ENCODE measurements at places on chromosomes 12 and 14.

DNA sequence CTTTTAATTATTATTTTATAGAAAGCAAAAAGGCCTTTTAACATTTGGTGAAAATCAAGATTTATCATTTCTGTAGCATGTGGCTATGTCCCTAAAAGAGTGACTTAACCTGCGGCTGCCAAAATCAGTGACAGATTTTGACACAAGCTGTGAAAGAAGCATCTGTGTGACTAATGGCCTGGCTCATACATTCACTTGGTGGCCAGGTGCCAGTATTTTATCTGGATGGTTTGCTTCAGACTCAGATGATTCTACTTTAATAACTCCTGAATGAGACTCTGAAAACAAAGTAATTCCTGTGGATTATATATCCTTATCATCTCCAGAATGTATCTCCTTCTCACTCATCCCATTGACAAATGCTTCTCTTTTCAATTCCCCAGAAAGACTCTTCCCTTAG is 103.0 kb downstream of the FSCB start:
- no peak for DNase-seq

- DNase-seq = no peak
Measured at GRCh38 chr14:35047976-35048513, 2.0 kb downstream of the FAM177A1 start.

DNA sequence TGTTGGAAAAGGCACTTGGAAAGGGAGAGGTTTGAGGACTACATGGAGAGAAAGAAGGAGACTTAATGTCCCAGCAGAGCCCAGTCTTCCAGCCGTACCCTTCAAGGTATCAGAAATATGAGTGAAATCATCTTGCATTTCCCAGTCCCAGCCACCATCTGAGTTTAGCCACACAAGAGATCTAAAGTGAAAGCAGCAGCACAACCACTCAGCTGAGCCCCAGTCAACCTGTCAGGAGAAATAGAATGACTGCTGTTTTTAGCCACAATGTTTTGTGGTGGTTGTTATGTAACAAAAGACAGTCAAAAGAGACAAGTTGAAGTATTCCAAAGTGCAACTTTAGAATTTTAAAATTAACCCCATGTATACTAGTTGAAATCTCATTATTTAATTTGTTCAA is 28.0 kb downstream of the DERA start:
- DNase-seq = no peak

- peak; percentile 22 for DNase-seq
Measured at GRCh38 chr14:51650716-51651387, 858 bp upstream of the FRMD6 start.

- DNase-seq = no peak
Measured at GRCh38 chr14:67573228-67574010, 26.6 kb downstream of the PIGH start.

DNA sequence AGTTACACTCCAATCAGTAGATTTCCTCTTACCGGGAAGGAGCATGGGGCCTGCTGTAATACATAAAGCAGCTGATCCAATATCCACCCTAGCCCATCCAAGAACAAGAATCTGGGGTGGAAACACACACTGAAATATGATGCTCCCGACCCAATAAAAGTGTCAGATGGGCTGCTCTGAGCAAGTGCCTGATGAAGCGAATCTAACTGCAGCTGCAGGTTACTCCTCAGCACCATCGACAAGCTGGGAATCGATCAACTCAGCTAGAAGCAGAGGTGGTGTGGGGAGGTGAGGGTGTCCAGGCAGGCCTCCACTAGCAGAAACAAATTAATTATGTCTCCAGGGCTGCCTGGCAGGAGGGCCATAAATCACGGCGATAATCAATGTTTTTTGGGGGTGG is 64.0 kb upstream of the WSCD2 start:
- DNase-seq = no peak

DNA sequence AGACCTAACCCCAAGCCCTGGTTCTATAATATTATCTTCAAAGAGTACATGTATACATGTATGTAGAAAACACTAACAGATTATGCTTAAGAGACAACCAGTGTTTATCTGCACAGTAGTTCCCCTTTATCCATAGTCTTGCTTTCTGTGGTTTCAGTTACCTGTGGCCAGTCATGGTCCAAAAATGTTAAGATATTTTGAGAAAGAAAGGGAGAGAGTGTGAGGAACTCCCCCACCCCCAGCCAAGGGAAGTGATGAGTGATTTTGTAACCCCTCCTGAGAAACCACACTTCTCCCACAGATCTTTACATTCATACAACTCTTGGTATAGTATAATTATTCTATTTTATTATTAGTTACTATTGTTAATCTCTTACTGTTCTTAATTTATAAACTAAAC is 77.3 kb upstream of the CNTN1 start:
- DNase-seq = no peak

DNA sequence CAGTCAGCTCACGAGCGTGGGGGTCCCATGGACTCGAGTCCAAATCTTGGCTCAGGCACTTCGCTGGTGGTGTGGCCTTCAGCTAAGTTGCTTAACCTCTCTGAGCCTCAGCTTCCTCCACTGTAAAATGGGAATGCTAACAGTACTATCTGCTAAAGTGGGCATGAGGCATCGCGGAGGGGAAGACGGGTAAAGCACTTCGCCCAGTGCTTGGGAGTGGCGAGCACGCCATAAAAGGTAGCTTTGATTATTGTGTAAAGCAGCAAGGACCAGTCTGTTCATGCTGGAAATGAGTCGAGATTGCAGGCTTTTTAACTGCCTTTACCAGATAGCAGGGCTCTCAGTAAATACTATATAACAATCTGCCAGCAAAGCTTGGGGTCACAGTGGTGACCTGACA is 24.5 kb downstream of the HRK start:
- DNase-seq = no peak

DNA sequence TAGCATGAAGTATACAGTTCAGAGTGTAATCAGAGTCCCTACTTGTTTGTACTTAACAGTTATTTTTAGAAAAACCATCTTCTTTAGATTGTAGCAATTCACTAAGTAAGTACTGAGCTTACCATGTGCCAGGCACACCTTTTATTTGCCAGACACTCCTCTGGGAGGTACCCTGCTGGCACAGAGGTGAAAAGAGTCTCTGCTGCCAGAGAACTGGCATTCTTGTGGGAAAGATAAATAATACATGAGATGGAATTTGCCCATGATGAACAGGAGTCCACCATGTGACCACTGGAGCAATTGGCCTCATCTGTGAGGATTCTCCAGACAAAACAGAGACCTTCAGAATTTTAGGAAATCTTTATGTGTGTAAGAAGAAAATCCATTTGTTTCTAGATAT is 199.3 kb upstream of the SLC16A7 start:
- no peak for DNase-seq

DNA sequence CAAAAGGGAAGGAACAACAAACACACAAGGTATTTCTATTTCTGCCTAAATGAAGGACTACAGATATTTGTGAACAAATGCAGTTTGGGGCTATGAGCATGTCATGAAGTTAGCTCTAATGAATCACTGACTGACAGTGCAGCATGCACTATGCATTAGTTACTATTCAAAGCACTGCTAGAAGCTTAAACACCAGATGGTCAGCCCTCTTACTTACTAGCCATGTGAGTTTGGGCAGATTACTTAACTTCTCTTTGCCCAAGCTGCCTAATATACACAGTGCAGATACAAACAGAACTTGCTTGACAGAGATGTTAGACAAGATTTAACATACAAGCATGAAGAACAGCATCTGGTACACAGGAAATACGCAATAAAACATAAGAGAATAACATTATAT is 96.0 kb downstream of the ATXN2 start:
- no peak for DNase-seq

GRCh38 chr12:92987846-92988621 is 58.9 kb upstream of the EEA1 start:
- no peak for DNase-seq

DNA sequence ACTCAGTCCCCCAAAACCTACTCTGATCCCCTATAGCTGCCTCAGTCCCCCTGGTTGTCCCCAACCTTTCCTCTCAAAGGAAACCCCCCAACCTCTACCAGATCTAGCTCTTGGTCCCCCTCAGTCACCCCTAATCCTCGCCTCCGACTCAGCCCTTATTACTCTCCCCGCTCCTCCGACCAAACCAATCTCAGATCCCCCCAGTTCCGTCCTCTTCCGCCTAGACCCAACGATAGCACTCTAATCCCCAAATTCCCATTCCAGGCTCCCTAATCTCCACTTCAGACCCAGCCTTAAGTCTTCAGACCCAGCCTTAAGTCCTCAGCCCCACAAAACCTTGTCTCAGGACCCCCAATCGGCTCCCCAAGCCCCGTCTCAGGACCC is 612 bp downstream of the VPS37B start:
- no peak for DNase-seq

DNA sequence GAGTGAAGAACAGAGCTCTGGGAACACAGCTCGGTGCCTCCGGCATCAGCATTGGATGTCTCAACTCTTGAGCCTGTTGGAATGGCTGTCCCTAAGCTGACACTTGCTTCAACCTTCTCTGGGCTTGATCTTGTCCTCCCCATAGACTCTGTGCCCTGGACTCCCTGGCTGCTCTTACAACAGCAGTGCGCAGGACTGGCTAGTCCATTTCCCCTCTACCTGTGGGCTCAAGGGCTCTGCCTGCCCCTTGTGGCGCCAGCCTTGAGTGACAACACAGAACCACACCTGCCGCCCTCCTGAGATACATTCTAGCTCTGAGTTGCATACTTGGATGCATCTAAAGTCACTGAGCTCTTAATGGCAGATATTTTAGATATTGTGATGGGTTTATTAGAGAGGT is 6.2 kb downstream of the CRADD start:
- no peak for DNase-seq

DNA sequence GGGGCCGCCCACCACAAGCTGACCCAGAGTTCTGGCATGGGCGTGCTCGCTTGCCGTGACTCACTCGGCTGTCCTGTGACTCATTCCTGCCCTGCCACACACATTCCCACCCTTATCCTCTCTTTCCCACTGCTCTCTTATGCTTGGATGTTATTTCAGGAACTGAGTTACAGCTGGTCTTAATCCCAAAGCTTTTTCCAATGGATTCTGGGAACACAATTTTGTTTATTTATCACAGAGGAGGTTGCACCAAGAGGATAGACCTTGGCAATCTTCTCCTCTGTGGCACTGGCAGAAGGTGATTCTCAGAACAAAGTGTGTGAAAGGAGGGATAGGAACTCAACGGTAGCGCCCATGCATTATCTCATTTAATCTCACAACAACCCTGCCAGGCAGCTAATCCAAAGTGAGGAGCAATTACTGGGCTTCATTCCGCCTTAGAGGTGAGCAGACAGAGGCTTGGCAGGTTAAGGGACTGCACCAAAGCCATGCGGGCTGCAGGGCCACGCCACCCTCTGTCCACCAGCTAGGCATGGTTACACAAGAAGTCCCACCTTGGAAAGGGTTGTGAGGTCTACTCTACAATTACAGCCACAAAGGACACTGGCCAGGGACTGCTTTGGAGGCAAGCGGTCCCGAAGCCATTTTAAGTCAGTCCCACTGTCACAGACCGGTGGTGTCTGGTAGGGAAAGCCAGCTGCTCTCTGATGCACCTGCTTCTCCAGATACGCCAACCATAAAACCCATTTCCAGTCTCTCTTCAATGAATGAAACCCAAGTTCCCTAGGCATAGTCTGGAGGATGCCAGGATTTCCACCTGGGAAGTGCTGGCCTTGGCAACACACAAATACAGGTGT is 32.9 kb downstream of the SYNE3 start:
- DNase-seq = no peak

DNA sequence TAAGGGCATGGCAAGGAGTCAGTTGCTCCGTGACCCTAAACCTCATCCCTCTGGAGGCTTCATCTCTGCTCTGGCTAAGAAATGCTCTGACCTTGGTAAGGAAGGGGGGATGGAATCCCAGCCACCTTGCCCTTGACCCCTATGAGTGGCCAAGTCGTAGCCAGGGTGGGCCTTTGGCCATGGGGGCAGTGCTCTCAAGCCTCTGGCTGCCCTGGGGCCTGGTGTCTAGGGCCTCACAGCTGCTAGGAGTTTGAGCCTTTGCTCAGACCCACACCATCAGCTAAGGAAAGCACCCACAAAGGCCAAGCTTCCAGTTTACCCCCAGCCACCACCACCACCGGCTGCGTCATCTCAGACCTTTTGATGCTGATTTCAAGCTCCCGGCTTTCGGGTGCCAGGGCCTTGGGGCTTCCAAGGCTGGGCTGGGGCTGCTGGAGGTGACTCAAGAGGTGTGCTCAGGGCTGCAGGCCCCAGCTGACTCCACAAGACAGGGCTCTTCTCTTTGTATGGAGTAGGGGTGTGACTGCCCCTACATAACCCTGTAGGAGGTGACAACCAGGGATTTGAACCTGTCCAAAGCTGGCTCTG is 3.7 kb downstream of the ASB2 start:
- no peak for DNase-seq
